ENCODE measurements at places on chromosomes 12 and 14.
A peak's percentile ranks its signal among the peaks of the same experiment; 100 is the strongest.

- no peak for DNase-seq
Measured at GRCh38 chr12:50121641-50122040, 9.6 kb downstream of the COX14 start.

GRCh38 chr12:7127916-7128626 is 618 bp downstream of the RBP5 start:
- no peak for DNase-seq

DNA sequence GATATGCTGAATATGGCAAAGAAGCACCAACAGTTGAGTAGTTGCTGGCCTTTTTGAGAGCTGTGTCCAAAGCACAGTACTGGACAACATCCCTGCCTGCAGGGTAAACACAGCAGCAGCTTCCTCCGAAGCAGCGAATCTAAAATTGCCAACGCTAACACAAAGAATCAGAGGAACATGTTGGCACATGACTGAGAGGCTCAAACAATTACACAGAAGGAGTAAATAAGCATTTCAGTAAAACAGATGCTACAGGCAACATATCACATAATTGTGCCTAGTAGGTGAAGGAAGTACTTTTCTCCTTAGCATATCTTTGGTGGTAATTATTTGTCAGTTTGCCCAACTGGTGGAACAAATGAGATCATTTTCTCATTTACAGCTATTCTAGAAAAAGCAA is 52.1 kb downstream of the KICS2 start:
- DNase-seq = no peak

GRCh38 chr12:110697236-110697635 is 8.3 kb upstream of the HVCN1 start:
- DNase-seq = no peak

GRCh38 chr12:452667-453210 is 7.0 kb upstream of the B4GALNT3 start:
- DNase-seq = peak; percentile 67

DNA sequence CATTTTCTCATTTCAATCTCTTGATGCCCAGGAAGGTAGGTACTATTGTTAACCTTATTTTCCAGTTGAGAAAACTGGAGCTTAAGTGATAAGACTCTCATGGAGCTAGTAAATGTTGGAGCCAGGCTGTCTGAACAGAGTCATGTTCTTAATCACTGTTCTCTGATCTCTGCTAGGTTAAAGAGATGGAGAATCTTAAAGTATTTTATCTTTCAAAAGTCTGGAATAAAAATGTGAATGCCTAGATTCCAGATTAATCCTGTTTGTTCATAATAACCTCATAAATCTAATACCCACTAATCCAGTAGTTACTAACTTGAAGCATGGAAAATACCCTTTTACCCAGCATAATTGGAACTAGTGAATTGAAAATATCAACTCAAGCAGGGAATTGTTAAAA is 341.0 kb upstream of the RGS6 start:
- no peak for DNase-seq

GRCh38 chr14:48035836-48036235 is 360.4 kb upstream of the MDGA2 start:
- DNase-seq = no peak

DNA sequence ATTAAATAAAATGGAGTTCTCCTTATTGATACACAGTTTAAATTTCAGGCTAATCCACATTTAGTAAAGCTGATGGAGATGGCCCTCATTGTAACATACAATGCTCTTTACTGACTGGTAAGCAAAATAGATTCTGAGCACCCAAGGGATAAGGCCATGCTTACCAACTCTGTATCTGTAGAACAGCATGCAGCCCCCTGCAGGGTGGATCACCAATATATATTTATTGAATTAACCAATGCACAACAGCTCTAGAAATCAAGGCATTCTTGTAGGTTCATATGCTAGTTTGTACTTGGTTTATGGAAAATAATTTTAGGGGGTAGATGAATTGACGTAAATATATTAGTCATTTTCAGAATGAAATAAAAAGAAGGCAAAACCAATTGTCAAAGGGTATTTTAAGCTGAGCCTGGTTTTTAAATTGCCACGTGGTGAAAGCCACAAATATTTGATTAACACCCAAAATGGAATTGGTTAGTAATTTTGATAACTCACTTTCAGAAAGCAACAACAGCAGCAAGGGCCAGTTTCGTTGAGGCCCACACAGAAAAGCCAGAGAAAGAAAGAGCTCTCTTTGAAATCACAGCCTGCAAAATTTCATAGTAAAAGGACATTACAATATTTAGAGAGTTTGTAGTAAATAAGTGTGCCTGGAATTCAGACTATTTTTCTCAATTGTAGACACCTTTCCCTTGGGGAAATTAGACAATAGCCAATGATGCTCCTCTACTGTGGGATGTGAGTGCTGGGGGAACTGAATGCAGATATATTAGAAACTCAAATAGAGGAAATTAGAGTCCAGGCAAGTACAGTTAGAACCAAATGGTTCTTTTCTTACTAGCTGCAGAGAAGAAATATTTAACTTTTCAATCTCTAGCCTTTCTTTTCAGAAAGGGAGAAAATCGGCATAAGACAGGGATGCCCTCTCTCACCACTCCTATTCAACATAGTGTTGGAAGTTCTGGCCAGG is 216.2 kb upstream of the ABCD2 start:
- DNase-seq = no peak

DNA sequence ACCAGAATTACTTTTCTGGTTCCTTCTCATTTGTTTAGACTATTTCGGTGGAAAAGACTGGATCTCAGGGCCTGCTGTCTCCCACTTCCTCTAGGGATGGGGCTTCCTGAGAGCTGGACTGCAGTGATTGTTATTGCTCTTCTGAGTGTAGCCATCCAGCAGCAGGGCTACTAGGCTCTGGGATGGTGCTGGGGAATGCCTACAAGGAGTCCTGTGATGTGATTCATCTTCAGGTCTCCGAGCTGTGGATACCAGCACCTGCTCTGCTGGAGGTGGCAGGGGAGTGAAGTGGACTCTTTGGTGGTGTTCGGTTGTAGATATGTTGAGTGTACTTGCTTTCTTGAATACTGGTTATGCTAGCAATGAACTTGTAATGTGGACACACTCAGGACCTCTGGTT is 42.7 kb downstream of the AEBP2 start:
- no peak for DNase-seq

DNA sequence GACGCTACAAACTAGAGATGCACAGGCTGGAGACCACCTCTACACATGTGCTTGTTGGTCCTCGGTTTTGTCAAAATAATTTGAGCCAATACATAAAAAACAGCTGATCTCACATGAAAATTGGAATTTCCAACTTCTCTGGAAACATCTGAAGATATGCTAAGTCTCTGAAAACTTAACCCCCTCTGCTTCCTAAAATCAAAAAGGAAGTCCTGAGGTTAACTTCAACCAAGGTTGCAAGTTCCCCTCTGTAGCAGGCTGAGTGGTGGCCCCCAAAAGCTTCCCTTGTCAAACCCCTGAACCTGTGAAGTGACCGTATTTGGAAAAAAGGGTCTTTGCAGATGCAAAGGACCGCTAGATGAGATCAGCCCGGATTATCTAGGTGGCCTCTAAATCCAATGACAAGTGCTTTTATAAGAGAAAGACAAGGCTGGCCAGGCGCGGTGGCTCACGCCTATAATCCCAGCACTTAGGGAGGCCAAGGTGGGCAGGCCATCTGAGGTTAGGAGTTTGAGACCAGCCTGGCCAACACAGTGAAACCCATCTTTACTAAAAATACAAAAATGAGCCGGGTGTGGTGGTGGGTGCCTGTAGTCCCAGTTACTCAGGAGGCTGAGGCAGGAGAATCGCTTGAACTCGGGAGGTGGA is 32.0 kb upstream of the VPS37B start:
- no peak for DNase-seq

DNA sequence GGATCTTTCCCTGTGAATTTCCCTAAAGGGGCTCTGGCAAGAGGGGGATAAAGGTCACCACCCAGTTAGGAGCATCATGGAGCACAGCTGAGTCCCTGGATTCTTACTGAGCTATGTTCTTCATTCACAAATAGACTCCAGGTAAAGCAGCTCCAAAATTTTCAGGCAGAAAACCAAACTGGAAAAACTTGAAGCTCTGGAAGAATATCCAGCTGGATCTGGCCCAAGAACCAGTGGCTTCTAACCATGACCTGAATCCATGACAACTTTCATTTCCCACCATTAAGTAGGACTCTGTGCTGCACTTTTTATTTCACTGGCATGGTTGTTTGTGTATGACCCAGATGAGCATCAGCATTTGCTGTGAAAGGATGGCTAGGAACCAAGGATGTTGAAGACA is 180.4 kb upstream of the FKBP4 start:
- no peak for DNase-seq

- DNase-seq = no peak
Measured at GRCh38 chr12:118373616-118374015, 909 bp upstream of the TAOK3 start.

- no peak for DNase-seq
Measured at GRCh38 chr14:79580906-79581305, 630.4 kb downstream of the DIO2 start.

DNA sequence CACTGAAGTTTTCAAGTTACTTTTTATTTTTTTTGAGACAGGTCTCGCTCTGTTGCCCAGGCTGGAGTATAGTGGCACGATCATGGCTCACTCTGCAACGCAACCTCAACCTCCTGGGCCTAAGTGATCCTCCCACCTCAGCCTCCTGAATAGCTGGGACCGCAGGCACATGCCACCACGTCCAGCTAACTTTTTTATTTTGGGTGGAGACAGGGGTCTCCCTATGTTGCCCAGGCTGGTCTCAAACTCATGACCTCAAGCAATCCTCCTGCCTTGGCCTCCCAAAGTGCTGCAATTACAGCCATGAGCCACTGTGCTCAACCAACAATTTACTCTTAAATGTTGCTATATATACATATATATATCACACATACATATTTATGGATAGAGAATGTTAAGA is 27.4 kb upstream of the LGALS3 start:
- no peak for DNase-seq
